IPS DF 19.7 (cell line): ENCODE measurements at places on chromosomes 3 and 15.

DNA sequence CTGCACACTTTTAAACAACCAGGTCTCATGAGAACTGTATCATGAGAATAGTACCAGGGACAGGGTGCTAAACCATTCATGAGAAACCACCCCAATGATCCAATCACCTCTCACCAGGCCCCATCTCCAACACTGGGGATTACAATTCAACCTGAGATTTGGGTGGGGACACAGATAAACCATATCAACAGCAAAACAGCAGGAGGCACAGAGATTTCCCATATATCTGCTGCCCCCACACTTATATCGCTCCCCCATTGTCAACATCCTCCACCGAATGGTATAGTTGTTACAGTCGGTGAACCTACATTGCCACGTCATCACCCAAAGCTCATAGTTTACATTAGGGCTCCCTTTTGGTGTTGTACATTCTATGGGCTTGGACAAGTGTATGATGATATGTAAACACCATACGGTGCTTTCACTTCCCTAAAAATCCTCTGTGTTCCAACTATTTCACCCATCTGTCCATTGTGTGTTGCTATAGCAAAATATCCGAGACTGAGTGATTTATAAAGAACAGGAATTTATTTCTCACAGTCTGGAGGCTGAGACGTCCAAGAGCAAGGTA is 224.8 kb downstream of the FAM43A start:
- no peak for DNase-seq

DNA sequence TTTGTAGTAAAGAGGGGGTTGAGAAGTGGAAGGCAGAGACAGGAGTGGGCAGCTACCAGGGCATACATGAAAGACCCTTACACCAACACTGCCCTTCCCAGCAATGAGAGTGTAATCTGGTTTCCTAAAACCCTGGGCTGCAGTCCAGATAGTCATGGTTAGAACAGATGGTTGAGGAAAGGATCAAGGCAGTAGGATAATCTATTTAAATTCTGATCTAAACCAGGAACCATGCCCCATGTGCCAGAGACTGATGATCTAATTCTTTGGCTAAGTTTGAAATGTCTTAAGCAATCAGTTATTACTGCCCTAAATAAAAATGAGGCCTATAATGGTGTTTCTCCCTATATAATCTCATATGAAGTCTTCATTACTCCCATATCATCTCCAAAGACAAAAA is 59.6 kb downstream of the PRTG start:
- DNase-seq = no peak

- no peak for DNase-seq
Measured at GRCh38 chr3:124117486-124117885, 125.6 kb upstream of the ROPN1 start.

GRCh38 chr15:52291204-52291603 is 4.4 kb downstream of the MYO5C start:
- no peak for DNase-seq

DNA sequence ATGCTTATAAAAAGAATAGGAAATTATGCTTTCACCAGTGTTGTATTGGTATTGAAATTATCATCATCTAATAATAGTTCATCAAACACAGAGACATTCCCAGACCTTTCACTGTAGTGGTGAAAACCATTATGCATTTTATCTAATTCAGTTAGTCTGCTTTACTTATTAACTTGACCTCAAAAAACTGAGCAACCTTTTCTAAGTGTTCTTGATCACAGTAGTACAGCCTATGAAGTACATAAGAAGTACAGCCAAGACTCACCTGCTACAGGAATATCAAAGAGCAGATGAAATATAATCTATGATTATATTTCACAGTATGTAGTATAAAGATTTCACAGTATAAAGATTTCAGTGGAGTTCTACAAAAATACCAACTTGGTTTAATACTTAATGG is 75.2 kb downstream of the FILIP1L start:
- DNase-seq = no peak
